ENCODE measurements at places on chromosomes 1 and 21.

GRCh38 chr1:220511785-220512184, 16.2 kb upstream of the MARK1 start:
- no peak for DNase-seq

DNA sequence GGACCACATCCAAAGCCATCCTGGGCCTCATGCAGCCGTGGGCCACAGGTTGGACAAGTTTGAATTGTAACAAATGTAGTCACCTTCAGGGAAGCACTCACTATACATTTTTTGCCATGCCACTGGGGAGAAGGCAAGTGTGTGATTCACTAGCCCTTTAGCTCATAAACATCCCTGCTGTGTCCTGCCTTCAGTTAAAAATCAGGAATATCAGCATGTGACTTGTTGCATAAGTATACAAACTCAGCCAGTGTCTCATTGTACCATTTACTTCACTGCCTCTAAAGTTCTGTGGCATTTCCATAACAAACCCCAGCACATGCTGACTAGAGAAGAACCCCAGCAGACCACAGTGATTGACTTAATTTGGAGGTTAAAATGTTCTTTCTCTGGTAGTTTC, 142.0 kb upstream of the C1orf105 start:
- DNase-seq = no peak

DNA sequence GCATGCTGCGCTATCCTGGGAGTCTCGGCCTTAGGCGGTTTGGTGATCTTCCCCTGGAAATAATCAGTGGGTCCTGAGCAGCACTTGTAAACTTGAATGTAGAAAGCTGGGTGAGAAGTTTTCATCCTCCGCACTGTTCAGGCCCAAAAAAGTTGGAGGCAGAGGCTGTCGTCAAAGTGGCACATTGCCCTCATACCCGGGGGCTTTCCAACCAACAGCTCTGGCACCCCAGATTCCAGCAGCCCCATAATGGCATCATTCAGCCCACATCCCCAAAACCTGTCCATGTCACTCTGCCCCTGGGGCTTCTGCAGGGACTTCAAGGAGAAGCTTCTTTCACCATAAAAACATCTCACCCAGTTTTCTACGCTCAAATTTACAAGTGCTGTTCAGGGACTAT, 59.3 kb downstream of the TOR1AIP2 start:
- DNase-seq = no peak

GRCh38 chr21:38474124-38474523, 24.2 kb downstream of the ERG start:
- no peak for DNase-seq
